Cortex of kidney (tissue), 1 donor: ENCODE measurements at places on chromosomes 5 and 9.

- no peak for DNase-seq
Observed at GRCh38 chr5:111548992-111549649, 36.8 kb upstream of the STARD4 start.

- no peak for DNase-seq
Observed at GRCh38 chr9:131187957-131188356, 62.6 kb downstream of the NUP214 start.

DNA sequence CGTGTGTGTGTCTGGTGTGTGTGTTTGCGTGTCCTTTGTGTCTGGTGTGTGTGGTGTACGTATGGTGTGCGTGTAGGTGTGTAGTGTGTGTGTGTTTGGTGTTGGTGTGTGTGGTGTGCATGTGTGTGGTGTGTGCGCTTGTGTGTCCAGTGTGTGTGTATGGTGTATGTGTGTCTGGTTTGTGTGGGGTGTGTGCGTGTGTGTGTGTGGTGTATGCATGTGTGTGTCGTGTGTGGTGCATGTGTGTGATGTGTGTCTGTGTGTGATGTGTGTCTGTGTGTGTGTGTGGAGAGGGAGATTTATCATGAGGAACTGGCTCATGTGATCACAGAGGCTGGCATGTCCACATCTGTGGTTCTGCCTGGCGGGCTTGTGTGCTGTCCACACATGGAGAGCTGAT lies 71.7 kb downstream of the CACNA1B start:
- DNase-seq = no peak

- no peak for DNase-seq
Observed at GRCh38 chr9:4828761-4829160, 36.0 kb downstream of the RCL1 start.

DNA sequence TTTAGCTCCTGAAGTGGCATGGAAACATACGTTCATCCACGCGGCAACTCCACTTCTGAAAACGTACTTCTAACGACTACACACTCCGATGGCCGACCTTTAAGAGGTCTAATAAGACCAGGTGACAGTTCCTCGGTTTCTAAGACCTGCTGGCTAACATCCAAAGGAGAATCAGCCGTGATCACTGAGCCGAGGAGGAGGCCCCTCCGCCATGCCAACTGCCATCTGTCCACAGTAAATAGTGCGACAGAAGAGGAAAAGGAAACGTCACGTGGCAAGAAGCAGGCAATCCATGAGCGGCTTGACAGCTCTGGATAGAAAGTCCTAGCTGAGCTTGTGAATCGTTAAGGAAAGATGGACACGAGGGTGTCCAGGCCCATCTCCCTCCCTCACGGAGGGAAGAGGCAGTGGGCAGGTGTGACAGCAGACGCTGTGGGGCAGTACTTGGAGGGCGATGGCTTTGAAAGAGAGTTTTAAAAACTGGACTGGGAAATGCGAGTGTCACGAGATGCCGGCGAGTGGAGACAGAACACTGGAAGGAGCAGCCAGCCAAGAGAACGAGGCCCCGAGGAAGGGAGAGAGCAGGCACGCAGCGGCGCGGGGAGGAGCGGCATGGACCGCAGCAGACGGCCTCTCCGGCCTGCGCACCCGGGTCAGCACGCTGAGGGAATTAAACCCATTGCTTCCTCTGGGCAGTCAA lies 66.7 kb upstream of the TBC1D9B start:
- no peak for DNase-seq

GRCh38 chr5:55568654-55569512 lies 34.1 kb upstream of the PLPP1 start:
- DNase-seq = no peak

GRCh38 chr9:134163371-134164196 lies 780 bp downstream of the RNU6ATAC start:
- DNase-seq = no peak

- no peak for DNase-seq
Observed at GRCh38 chr9:126819482-126819881, 14.6 kb downstream of the ZBTB43 start.

DNA sequence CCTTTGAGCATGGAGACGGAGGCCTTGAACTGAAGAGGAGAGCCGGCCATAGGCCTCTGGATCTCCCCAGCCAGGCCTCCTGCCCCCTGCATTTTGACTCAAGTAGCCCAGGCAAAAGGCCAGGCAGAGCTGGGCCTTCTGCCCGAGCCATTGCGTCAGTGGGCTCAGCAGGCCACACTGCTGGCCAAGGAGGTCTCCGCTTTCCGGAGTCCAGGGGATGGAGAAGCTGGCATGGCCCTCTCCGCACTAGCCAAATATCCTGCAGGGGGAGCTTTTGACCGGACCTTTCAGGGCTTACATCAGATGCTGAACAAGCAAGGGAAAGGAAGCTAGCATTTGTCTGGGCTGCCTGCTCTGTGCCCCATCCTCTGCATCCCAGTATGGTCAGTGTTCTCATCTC lies 386.8 kb downstream of the TRIM36 start:
- no peak for DNase-seq

GRCh38 chr5:6603643-6604042 lies 29.2 kb downstream of the NSUN2 start:
- no peak for DNase-seq

DNA sequence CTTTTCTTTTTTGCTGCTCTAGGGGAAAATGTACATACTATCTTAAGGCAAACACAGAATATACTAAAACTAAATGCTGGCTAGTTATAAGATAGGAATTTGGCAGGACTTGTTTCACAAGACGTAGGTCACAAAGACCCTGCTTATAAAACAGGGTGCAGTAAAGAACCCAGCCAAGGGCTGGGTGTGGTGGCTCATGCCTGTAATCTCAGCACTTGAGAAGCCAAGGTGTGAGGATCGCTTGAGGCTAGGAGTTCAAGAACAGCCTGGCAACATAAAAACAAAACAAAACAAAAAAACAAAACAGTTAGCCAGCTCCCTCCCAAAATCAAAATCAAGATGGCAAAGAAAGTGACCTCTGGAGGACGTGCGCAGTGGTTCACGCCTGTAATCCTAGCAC lies 49.5 kb upstream of the DENND4C start:
- no peak for DNase-seq

DNA sequence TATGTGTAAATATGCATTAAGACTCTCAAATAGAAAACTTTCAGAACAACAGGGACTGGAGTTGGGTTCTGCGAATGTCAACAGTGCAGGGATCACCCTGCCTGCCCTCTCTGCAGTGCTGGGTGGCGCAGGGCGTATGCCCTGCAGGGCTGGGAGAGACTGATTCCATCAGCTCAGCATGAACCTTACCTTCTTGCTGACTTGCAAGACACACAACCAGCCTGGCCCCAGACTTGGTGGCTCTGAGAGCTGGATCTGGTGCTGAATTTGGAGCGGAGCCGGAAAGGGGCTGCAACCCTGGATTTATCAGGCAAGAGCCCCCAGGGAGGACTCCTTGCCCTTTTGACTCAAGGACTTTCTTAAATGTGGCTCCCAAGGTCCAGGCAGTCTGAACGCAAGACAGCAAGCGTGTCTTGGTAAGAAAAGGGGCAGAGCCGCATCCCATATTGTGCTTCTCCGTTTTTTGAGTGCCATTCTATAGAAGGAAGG lies 376.0 kb upstream of the IRX2 start:
- no peak for DNase-seq

DNA sequence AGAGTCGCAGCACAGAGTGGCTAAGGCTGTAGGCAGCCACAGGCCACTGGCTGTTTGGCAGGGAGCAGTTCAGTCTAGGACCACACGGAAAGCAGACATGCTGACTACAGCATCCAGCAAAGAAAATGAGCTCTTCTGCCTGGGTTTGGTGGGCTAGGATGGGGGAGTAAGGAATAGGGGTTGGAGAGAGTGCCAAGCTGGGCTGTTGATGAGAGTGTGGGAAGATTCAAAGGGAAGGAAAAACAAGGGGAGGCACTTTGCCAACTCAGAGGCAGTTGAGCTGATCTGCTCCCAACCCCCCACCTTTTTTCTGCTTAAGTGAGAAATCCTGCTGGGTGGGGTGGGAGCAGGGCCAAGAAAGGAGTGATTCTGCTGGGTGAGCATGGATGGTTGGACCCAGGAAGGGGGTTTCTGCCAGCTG lies 35.9 kb downstream of the SVEP1 start:
- DNase-seq = no peak

GRCh38 chr5:150879358-150879757 lies 25.4 kb downstream of the ZNF300 start:
- no peak for DNase-seq

DNA sequence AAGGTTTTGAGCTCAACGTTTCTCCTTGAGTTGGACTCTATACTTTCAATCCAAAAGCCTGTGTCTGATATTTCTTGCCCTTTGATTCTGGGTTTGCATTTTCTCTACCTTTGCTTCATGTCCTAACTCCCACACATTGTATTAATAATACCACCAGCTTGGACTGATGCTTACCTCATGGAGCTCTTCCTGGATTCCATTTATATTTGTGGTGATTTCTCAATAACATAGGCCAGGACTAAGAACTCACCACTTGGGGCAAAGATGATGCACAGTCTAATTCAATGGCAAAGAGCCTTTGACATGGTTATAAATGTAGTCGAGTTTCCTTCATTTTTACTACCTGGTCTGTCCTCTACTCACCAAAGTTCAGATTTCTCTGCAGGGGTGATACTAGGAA lies 27.5 kb upstream of the EFNA5 start:
- DNase-seq = no peak

DNA sequence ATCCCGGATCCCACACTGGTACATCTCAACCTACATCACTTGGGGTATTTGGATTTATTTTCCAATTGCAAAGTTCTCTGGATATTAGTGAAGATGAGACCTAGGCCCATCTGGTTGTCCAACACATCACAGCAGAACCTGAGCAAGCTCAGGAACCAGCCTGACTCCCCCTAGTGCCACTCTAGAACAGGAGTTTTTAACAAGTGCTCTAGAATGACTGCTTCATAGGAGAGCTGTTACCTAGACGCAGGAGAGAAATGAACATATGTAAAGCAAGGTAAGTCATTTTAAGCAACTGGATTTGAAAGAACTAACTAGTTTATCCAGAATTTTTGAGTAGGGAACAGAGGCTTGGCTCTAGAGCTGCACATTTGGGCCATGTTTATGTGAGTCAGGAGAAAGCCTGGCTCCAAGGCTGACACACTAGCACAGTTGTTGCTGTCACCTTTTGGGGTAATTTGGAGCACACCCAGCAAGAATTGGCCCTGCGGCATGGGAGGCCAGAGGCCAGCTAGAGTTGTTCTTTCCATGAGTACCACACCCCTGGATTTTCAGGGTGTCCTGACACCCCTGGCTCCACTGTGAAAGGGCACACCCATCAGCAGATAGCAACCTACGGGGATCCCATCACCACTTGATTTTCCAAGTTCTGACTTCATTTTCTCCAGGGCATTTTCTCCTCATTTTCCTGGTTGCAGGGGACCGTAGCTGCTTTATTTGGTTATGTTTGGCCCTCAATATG lies 110.9 kb upstream of the LPAR1 start:
- no peak for DNase-seq

DNA sequence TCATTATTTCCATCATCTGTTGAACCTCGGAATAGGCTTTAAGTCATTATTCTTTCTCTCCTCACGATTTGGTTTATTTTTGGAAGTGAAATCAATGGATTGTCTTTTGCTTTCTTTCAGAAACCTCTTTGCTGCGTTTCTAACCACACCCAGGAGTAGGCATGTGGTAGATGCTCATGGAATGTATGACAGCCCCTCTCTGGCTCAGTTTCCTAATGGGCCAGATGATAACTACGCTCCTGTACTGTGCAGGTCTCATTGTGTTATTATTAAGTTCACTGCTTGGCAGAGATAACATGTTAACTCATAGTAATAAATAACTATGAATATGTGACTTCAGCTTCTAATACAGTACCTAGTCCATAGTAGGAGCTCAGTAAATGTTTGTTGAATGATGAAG lies 175.5 kb upstream of the KLF4 start:
- no peak for DNase-seq

- DNase-seq = no peak
Observed at GRCh38 chr9:136485049-136486045, 2.5 kb upstream of the SEC16A start.

DNA sequence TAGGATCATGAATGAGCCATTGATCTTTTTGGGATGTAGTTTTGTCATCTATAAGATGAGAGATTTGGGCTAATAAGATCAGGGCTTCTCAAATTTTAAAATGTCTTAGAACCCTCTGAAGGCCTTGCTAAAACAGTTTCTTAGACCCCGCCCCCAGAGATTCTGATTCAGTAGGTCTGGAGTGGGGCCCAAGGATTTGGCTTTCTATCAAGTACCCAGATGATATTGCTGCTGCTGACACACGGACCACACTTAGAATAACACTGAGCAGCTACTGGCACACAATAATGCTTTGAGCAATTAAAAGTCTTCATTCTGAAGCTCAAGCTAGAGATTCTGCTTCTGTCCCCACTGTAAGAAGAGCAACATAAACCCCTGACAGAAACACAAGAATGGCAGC lies 216.7 kb downstream of the SMARCA2 start:
- DNase-seq = no peak

- DNase-seq = no peak
Observed at GRCh38 chr9:69428017-69428785, 103.2 kb downstream of the ENTREP1 start.

DNA sequence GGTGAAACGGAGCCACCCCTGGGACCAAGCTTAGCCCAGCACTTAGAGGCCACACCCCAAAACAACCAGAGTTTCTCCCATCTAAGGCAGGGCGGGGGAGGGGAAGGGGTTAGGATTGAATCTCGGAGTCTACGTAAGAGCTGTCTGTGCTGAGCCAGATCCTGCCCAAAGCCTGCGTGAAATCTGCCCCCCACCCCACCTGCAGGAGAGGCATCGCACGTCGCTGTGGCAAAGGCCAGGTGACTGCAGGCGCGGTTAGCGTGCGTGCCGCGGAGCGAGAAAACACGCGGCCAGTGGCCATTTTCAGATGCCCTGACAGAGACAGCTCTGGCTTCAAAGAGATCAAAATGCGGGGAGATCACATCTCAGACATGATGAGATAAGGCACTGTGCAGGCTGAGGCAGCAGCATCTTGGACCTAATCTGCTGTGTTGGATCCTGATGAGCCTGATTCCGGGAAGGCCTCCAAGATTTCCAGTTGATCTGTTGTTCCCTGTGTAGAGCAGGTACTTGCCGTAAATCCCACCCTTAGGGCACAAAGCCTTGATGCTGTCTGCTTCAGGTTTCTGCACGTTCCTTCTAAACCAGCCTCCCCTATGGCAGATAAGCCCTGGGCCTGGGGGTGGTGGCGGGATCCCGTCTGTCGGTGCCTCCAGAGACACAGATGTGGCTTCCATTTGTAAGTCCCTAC lies 2.5 kb upstream of the QSOX2 start:
- no peak for DNase-seq
